ENCODE measurements at places on chromosomes 1 and 21. TPM values are rescaled to one million over a fixed set of nuclear protein-coding genes. Genes with fewer than 3 reads are reported as not detected.

DNA sequence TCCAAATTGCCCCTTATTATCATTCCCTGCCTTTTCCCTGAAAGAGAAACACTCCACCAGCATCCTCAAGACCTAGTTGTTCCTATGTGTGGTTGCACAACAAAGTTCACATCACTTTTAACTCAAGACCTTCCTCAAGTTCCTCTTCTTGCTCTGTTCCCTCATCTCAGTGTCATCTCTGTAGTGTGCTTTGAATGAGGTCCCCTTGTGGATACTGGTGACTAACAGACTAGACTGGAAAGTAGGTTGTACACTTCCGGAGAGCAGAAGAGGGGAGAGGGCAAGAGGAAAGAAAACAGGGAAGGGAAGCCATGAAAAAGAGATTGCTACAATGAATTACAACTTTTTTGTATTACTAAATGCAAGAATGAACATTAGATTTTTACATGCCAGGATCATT lies 853.8 kb downstream of the USP25 start:
- no peak for DNase-seq

TNFRSF9 gene
- total RNA-seq, result 0.15 TPM

GRCh38 chr21:38979271-38980121 lies 173.8 kb downstream of the ETS2 start:
- no peak for DNase-seq

TSTD1 gene
- total RNA-seq, result 88.5 TPM

DNA sequence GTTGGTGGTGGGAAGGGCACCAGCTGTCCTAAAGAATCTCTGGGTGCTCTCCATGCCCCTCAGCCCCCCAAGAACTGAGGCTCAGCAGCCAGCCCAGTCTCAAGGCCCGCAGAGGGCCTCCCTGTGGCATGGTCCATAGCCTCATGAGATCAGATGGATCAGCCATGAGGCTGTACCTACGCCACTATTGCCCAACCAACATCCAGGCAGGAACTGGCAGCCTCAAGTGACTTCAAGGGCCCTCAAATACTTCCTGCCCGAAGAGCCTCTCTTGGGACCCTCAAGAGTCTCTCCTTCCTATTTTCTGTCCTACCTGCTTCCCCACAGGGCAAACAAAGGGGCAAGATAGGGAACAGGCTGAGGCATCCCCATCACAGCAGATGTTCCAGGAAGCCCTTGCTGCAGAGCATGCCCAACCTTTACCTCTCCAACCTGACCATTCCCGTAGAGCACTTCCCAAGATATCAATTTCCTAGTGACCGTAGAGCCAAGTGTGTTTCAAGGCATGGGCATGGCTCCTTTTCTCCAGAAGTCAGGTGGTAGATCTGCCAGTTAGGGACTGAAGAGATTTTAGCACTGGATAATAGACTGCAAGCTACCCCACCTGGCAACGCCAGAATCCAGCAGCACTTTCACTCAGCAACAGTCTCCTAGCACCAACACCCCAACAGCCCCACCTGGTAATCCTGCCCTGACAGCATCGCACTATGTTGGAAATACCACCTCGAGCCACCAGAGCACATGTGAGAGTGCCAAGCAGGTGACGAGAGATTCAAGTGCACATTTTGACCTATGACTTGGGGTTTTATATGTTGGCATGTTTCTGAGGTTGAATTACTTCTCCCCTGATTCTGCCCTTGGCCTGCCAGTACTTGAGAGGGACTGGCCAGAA lies 13.7 kb upstream of the MFSD2A start:
- DNase-seq, result no peak

Measured in esophagus squamous epithelium (tissue), 5 donors.